ENCODE measurements at places on chromosomes 16 and 17.

DNA sequence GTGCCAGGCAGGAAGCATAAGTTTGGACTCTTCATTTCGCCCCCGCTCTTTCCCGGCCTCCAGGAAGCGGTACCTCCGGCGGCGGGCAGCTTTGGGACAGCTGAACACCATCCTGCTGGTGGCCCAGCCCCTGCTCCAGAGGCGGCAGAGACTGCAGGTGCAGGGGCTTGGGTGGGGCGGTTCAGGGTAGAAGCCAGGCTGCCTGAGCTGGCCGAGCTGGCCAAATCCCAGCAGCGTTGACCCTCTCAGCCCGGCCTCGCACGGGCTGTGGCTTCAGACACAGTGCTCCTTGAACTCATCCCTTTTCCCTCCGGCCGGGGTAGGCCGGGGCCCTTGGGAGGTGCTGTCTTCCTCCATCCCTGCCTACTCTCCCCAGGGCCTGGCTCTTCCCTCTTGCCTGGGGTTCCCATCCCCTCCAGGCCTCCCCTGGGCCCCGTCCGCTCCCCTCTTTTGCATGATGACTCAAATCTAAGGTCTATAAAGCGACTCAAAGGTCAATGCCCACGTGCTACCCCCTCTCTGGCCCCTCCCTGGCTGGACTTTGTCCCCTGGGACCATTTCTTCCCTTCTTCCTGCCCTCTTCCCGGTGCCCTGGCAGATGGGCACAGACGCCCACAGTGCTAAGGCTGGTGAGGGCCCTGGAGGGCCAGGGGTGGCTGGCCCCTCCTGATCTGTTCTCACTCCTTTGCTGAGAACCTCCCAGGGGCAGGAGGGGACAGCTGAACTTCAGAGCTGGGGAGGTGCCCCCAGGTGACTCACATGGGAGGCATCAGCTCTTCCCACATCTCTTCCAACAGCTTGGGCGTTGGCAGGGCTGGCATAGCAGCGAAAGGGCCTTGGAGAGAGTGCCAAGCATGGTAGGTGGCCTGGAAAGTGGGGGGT is 22.7 kb downstream of the MYO15B start:
- no peak for DNase-seq

GRCh38 chr17:74271901-74272561 is 2.0 kb upstream of the DNAI2 start:
- DNase-seq = no peak

DNA sequence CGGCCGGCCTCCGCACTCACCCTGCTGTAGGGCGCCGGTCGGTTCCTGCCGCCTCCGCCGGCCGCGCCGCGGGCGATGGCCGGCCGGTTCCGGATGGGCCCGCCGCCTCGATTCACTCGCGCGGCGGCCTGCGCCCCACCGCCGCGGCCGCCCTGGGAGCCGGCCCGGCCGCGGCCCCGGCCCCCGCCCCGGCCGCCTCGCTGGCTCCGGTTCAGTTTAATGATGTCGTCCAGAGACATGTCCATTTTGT is 158 bp downstream of the ALYREF start:
- no peak for DNase-seq

DNA sequence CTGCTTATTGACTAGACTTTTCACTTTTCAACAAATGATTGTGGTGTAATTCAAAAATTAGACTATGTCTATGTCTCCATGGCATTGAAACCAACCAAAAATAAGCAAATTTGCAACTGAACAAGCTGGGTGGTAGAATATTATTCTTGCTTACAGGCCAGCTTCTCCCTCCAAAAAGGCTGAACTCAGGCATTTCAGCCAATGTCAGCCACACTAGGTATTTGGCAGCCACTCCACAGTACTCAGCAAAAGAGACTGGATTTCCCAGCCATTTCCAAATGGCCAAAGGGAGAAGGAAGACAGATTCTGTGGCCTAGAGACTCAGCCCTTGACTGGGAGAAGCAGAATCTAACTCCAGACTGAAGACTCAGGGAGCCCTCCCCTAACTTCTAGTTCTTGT is 121.8 kb upstream of the IRX5 start:
- no peak for DNase-seq

GRCh38 chr16:74372369-74372768 is 3.7 kb upstream of the NPIPB15 start:
- no peak for DNase-seq

DNA sequence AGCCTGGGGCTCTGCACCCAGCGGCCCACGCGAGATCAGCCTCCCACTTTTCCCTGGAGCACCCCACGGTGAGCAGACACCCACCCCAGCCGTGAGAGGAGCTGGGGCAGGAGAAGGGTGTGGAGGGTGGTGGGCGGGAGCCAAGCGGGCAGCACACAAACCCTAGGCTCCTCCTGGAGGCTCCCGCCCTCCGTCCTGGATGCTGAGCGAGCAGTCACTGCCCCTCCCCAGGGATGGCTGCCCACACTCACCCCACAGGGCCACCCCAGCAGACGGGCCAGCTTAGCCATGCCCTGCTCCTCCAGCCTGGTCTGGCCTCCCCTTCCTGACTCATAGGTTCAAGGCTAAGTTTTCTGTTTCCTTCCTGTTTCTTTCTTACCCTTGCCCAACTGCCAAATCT is 15.7 kb upstream of the ABCC3 start:
- no peak for DNase-seq

DNA sequence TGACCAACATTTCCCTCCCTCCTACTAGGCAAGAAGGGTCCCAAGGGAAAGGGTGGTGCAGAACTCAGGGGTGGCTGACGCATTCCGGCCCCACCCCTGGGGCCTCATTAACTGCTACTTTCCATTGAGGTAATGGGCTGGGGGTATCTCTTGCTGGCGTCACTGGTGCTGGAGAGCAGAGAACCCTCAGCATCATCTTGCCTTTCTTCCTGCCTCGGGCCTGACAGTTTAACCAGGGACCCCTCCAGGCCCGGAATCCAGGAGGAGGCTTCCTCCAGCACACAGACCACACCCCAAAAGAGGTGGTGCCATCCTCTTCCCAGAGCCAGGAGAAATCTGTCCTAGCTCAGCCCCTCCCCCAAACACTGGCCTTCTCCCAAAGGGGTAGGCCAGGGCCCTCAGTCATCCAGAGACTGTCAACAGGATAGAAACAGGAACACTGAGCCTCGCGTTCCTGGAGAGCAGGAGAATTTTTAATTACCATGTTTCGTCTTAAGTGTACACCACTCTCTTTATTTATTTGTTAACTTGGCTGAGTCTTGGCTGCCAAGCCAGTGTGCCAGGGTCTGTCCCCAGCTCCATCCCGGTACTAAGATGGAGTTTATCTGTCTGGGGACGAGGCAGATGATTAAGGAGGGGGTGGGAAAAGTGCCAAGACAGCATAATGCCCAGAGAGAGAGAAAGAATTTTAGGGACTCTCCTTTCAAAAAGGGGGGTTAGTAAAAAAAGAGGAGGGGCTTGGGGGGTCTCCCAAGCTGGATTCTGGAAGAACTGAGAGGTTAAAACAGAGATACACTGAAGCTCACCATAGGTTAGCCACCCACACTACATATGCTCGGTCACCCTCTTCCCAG is 5.1 kb downstream of the ETV4 start:
- no peak for DNase-seq

DNA sequence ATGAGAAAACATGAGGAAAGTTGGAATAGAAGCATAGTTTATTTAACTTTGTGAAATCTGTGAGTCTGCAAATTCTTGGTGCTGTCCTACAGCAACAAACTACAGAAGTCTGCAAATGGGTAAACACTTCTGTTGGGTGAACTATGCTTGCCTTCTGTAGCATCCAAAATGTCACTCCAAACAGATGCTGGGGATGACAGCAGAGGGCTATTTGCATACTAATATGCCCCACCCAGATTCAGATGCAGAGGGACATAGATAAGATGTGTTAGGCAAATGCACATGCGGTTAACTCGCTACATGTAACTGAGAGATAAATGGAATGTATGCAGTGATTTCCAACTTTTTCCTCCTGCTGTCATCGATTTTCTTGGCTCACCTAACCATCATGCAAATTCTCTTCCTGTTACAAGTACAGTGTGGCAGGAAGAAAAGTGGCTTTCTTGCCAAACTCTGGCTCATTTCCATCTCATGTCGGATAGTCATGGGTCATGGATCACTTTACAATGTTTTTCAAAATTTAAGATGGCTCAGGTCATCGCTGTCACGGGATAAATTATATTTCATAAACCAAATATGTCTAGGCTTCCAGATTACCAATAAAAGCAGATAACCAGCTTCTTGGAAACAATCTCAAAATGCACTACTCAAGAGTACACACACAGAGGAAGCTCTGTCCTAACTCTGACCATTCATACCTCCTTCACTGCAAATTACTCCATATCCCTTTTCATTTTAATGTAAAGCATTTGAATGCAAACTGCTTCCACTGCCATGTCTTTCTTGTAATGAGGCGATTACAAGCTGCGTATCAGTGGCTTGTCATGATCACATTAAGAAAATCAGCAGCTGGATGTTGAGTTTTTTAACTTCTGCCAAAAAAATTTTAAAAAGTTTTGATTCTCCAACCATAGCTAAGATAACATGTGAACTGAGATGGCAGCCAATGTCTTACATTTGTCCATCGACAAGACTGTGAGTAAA is 47.7 kb downstream of the ADAMTS18 start:
- no peak for DNase-seq

DNA sequence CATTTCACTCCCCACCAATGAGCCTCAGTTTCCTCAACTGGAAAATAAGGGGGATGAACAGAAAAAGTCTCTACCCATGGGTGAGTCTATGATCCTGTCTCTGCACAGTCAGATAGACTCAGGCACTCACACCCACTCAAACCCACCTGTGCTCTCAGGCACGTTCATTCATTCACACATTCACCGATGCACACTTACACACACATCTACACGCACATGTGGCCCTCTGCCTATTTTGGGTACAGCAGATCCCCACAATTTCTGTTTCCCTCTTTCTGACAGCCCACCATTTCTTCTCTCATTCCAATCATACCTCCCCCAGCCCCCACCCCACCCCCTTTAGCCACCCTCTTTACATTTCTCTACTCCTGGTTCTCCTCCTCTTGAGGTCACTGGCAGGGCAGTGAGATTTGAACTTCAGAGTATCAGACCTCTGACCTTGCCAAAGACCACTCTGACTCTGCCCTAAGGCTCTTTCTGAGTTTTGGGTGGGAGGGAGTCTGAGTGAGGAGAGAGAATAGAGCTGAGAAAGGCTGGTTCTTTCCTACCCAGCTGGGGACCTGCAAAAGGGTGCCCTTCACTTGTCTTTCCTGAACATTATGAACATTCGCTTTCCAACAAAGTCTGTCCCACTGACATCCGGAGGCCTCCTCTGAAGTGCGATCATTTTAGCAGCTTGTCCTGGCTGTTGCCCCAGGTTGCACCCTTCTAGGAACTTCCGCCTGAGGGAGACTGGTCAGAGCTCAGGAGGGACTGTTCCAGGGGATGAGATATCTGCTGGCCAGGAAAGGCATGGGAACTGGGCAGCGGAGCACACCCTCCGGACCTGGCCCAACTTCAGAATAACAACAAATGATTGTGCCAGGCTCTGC is 10.1 kb upstream of the COL1A1 start:
- no peak for DNase-seq

- no peak for DNase-seq
These were observed 81.4 kb upstream of the DYNLRB2 start for GRCh38 chr16:80459331-80459777.

GRCh38 chr17:72717276-72717675 is 375.2 kb downstream of the SLC39A11 start:
- no peak for DNase-seq

DNA sequence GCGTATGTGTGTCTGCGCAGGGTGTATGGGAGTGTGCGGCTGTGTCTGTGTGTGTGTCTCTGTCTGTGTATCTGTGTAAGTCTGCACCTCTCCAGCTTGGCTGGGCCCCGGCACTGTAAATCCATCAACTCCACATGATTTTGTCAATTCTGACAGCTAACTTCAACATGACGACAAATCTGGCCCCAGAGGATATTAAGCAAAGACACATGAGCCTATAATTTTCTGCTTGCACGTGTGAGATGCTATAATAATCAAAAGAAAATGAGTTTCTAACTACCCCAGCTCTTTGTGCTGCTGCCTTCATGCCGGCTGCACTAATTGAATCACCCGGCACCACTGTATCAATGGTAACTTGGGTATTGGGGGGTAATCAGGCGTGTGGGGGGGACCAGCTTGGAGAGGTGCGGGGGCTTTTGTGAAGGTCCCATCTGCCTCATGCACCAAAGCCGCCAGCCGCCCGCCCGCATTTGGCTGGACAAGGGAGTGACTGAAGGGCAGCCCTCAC is 57.6 kb upstream of the LHX1 start:
- no peak for DNase-seq

- DNase-seq = no peak
These were observed 1.3 kb downstream of the MPP3 start for GRCh38 chr17:43831633-43832032.

DNA sequence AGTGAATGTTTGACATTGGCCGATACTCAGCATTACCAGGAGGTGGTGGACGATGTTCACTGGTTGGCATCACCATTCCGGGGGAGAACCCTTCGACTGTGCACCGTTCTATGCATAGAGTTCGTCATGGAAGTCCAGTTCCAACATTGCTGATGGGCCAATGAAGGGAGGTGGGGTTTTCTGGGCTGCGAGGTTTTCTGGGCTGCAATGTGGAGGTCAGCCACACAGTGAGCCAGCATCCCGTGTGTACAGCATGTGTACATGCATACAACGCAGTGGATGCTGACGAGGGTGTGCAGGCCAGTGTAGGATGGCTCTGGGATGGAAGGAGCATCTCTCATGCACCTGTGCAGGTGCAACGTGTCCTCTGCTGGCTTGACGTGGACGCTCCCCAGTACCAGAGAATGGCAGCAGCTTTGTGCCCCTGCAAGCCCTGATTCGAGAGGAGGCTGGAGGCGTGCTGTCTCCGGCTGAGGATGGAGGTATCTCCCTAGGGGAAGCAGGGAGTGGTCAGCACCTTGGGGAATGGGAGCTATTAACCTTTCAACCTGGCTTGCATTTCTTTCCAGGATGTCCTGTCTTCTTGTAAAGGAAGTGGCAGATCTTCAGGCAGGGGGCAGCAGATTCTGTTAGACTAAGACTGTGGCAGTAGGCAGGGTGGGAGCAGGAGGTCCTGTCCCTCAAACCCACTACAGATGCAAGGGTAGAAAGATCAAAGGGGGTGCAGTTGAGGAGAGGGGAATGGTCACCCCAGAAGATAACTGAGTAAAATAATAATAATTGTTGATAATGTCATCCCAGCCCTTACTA is 98.2 kb downstream of the CYLD start:
- DNase-seq = no peak

- no peak for DNase-seq
These were observed 17.4 kb upstream of the TCF25 start for GRCh38 chr16:89855986-89856385.

- no peak for DNase-seq
These were observed 44.1 kb downstream of the ZNF423 start for GRCh38 chr16:49811644-49812334.

GRCh38 chr16:23700509-23700908 is 12.5 kb downstream of the ERN2 start:
- no peak for DNase-seq

Measured in activated naive CD8-positive, alpha-beta T cell treated with anti-CD3 and anti-CD28 coated beads for 36 hours (primary cell).